ENCODE measurements at places on chromosomes 7 and 10. TPM values are rescaled to one million over a fixed set of nuclear protein-coding genes. Genes with fewer than 3 reads are reported as not detected.

The FAM25C gene
- total RNA-seq: not detected

The PGAM1 gene
- total RNA-seq: 433 TPM

The AP5Z1 gene
- total RNA-seq: 18.4 TPM

The BNIP3 gene
- 278 TPM for total RNA-seq

The AKR1C8 gene
- total RNA-seq: 0.05 TPM

The CBX3 gene
- total RNA-seq: 124 TPM

The ZNF425 gene
- 3.6 TPM for total RNA-seq

The SH2D4B gene
- total RNA-seq: not detected

The GCK gene
- total RNA-seq: 0.10 TPM

The TAS2R5 gene
- 1.8 TPM for total RNA-seq

The PTN gene
- total RNA-seq: 4.7 TPM

The PTER gene
- 34.7 TPM for total RNA-seq

The PPP1R17 gene
- not detected for total RNA-seq

The SAP25 gene
- total RNA-seq: not detected

The ZNF365 gene
- total RNA-seq: 8.2 TPM

The UPF2 gene
- 30.5 TPM for total RNA-seq

The C7orf33 gene
- not detected for total RNA-seq

The YKT6 gene
- total RNA-seq: 116 TPM
